Stimulated activated CD8-positive, alpha-beta memory T cell treated with anti-CD3 and anti-CD28 coated beads, Interleukin-7, amount 100 ng/mL, for 1 hour (primary cell): ENCODE measurements at places on chromosomes 13 and 19.

- no peak for DNase-seq
Measured at GRCh38 chr19:343941-344624, 513 bp downstream of the MIER2 start.

DNA sequence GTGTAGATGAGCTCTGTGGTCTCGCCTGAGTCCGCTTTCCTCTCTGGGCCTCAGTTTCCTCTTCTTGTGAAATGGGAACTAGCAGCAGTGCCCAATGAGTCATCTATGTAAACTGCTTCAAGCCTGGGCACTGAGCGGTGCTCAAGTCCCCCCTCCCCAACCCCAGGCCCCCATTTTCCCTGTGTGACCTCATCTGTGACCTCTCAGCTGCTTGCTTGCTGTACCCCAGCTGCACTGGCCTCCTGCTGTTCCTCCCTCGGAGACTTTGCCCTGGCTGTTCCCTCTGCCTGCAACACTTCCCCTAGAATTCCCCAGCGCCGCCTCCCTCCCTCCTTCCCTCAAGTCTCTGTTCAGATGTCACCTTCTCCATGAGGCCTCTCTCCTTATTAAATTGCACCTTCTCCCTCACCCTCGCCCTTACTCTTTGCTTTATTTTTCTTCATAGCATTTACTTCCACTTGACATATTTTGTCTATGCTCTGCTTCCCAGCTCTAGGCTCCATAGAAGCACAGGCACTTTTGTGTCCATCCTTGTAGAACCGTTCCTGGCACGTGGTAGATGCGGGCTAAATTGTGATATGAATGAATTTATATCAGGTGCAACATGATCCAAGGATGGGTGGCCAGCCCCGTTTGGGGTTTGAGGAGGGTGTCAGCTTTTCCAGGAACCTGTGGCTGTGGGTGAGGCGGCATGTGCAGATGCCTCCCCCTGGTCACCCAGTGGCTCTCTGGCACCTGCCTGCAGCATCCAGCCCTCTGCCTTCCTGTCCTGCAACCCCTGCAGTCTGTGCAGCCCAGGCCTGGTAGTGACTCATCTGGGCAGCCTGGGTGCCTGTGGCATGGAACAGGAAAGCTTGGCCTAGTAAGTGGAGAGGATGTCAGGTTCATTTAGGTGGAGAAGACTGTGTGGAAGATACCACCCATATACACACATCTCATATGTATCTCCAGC, 26.3 kb downstream of the SIPA1L3 start:
- no peak for DNase-seq

DNA sequence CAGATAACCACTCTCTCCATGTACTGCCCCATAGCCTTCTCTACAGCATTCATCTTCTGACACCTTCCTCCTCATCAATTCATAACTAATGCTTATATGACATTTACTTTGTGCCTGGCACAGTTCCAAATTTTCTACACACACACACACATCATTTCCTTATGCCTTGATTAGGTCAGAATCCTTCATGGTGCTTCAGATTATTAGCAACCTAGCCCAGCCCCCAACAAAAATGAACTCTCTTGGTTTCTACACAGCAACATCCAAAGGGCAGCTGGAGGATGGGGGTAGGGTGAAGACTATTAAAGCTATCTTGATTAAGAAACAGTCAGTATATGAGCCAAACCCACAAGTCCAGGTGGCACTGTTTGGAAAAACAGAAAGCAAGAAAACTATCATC, 3.7 kb downstream of the RUBCNL start:
- DNase-seq, result no peak

- no peak for DNase-seq
Measured at GRCh38 chr19:36605877-36606478, 865 bp downstream of the ZNF382 start.

- no peak for DNase-seq
Measured at GRCh38 chr13:99220199-99220935, 19.7 kb downstream of the UBAC2 start.

DNA sequence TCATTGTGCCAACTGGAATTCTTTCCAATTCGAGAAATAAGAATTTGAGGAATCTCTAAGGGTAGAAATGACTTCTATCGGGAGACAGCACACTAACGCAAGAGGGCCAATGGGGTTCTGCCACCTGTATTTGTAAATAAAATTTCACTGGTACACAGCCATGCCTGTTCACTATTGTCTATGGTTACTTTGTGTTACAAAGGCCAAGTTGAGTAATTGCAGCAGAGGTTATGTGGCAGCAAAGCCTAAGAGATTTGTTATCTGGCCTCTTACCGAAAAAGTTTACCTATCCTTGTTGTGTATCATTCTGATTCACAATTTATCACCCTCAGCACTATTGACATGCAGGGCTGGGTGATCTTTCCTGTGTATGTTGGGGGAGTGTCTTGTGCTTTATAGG, 278.0 kb downstream of the KLF5 start:
- no peak for DNase-seq

DNA sequence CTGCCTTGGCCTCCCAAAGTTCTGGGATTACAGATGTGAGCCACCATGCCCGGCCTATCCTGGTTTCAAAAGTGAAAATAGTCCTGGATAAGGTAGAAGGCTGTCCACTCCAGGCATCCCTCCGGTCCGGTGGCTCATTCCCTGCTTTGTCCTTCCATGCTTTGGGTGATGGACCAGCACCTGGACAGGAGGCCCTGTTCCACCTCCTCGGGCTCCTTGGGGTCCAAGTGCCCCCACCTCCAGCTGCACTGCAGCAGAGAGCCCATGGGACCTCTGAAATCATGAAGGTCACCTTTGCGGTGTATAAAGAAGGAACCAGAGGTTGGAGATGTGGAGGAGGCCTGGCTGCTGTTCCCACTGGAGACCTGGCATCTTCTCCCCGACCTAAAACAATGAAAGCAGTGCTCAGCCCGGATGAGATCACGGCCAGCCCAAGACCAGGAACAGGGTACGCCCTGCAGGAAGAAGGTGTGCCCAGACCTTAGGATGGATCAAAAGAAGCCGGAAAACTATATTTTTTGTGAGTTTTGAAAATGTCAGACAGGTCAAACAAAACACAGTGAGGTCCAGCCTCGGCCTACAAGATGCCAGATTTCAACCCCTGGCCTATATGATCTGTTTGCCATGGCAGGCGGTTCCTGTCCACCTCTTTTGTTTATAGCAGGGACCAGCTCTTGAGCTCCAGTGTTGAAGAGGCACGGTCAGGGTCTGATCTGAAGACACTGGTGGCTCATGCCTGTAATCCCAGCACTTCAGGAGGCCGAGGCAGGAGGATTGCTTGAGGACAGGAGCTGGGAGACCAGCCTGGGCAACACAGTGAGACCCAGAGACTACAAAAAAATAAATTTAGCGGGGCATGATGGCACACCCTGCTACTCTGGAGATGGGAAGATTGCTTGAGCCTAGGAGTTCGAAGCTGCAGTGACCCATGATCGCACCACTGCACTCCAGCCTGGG, 5.8 kb downstream of the LSR start:
- no peak for DNase-seq

- DNase-seq, result no peak
Measured at GRCh38 chr13:58087566-58087965, 456.0 kb downstream of the PCDH17 start.

DNA sequence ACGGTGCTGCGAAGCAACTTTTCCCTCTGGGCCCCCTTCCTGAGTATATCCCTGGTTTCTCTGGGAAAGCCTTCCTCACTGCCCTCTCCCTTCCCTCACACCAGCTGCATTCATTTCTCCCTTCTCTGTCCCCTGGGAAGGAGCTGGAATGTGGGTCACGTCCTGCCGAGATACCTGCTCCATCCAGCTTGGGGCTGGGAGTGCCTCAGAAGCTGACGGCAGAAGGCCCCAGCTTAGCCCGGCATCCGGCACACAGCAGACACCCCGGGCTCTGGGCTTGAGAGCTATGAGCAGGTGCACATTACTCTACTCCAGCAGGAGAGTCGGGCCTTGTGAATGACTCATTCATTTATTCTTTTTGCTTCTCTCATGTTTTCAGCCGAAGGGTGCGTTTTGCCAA, 170.6 kb downstream of the TEX29 start:
- no peak for DNase-seq

GRCh38 chr19:35127871-35128270, 7.0 kb downstream of the LGI4 start:
- no peak for DNase-seq

- DNase-seq, result no peak
Measured at GRCh38 chr19:18596752-18597157, 8.2 kb downstream of the REX1BD start.

DNA sequence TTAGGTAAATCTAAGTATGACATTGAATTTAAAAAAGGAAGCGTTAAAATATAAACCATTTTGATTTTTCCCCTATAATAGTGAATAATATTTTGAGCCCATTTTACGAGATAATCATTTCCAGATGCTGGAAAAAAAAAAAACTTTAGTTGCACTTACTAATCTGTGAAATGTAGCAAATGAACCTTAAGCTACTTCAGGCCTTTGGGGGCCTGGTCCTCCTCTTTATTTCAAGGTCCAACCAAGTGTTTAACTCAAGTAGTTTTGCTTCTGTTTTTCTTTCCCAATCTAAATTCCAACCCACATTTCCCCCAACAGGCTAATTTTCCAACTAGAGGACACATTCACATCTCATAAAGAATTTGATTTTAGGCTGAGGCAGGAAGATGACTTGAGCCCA, 101.2 kb downstream of the TNFRSF19 start:
- DNase-seq, result no peak

DNA sequence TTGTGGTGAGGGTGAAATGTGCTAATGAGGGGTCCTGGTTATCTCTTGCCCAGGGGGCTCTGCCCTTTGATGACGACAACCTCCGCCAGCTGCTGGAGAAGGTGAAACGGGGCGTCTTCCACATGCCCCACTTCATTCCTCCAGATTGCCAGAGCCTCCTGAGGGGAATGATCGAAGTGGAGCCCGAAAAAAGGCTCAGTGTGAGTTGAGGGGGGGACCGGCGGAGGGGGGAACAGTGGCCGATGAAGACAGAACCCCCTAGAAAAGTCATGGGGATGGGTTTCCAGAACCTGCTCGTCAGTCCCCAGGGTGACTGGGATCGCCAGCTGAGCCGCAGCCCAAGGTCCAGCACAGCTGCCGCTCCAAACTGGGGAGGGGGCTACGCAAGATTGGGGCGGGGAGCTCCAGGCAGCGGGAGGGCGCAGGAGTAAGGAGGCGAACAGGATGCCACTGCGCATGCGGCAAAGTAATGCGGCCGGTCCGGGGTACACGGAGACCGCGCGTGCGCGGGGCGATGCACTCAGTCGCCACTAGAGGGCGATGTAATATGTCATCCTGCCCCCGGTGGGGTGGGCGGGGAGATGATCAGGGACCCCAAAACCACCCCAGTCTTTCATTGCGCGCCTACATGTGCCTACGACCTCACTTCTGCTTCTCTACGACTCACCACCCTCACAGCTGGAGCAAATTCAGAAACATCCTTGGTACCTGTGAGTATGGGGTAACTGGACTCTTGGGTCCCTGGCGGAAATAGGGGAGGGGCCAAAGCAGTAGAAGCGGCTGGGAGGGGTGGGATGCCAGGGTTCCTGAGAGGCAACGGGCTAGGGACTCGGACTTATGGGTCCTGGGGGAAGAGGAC, 17.9 kb downstream of the BRSK1 start:
- peak; percentile 95 for DNase-seq

DNA sequence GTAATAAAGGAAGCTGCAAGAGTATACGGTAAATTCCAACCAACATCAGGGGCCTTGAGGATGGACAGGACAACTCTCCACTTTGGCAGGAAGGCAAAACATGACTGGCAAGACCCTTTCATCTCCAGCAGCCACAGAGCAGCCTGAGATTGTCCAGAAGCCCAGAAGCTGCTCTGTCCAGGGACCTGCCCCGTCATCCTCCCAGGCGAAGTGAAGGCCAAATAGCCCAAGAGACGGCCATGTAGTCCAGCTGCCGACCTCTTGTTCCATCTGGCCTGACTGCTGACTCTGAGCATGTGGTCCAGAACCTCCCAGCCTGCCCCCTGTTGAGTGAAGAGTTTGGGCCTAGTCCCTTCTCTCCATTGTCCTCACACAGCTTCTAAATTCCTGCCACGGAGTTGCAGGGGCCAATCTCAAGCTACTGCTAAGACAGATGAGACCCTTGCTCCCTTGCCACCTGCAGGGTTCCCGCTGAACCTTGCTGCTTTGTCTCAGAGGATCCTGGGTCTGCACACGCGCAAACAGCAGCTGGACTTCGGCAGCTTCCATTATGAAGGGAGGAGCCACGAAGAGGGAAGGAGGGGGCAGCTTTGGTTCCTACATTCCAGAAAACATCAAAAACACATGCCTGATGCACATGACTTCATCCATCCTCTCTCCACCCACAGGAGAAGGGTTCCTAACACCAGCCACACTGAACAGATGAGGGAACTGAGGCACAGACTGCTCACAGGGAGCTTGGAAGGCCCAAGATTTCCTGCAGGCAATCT, 196.9 kb downstream of the KATNAL1 start:
- no peak for DNase-seq

DNA sequence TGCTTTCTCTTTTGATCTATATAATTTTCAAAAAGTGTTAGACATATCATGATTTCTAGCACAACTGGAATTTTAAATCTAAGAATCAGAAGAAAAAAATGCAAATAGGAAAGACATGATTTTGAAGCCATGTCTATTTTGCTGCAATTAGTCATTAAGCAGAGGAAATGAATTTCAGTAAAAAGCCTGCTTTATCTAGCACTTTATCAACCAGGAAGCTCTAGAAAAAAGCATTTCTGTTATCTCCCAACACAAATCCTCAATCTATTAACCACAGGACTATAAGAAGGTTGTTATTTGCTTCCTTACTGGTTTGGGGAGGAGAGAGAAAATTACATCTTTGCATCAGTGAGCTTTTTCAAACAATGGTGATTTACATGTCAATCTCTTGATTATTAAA, 716.7 kb downstream of the DIAPH3 start:
- DNase-seq, result no peak

GRCh38 chr19:13002166-13002898, 7.1 kb downstream of the NFIX start:
- DNase-seq, result no peak

- DNase-seq, result no peak
Measured at GRCh38 chr13:28355822-28356371, 139.0 kb downstream of the FLT1 start.

GRCh38 chr19:51158474-51159129, 16.5 kb downstream of the SIGLEC7 start:
- peak; percentile 66 for DNase-seq

GRCh38 chr19:48676887-48677286, 4.1 kb upstream of the NTN5 start:
- no peak for DNase-seq

DNA sequence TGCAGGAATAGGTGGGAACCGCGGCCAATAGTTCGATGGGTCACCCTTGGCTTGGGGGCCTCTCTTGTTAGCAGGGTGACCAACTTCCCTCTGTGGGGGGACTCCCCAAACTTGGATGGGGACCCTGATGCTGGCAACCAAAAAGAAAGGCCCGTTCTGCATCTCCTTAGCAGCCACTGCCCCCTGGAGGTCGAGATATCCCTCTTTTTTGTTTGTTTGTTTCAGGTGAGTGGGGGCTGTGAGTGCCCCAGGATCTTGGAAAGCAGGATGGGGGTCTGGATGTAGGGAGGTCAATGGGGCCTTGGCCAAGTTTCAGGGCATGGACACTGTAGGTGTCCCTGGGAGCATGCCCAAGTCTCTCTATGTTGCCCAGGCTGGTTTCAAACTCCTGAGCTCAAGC, 7.7 kb upstream of the CRTC1 start:
- no peak for DNase-seq
